ENCODE measurements at places on chromosomes 2 and 18. TPM values are rescaled to one million over a fixed set of nuclear protein-coding genes. Genes with fewer than 3 reads are reported as not detected.

- no peak overlapping the region for H3K4me3 ChIP-seq
- no peaks in the 10 kb centered on the region for H3K36me3 ChIP-seq
- H3K27me3 ChIP-seq = no peaks in the 10 kb centered on the region
- H3K27ac ChIP-seq = no peak overlapping the region
- peaks cover 3% of the 10 kb centered on the region for H3K4me1 ChIP-seq
- DNase-seq = no peak
Observed at GRCh38 chr2:48905696-48906095, 150.2 kb upstream of the LHCGR start.

DNA sequence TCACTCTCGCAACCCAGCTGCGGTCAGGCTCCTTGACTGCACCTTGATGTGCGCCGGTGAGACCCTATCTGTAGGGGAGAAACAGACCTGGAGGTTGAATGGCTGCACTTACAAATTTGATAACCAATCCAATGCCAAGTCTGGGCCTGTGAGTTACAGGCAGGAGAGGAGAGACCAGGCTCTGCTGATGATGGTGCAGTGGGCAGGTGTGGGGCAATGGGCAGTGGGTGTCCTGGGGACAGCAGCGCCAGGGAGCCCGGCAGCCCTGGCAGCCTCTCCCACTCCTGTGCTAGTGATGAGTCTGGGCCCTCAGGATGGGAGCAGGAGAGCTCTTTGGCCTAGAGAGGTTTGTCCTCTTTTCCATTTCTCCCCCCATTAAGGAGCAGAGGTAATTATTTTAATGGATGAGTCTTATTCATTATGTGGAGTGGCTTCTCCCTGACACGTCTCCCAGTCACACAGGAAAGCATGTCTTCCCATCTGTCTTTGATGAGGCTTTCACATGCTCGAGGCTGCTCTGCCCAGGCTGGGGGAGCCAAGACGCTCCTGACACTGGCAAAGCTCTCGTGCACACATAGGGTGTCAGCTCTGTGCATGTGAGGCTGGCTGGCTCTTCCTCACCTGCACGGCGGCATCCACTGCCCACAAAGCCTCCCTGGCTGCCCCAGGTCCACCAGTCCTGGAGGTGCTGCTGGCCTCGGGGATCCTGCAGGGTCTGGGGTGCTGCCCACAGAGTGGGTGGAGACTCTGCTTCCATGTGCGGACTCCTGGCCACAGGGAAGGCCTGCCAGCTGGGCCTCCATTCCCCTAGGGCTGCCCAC is 10.0 kb upstream of the ALLC start:
- H3K4me1 ChIP-seq = peaks cover 18% of the 10 kb centered on the region
- H3K4me3 ChIP-seq = no peak overlapping the region
- H3K36me3 ChIP-seq = no peaks in the 10 kb centered on the region
- no peak overlapping the region for H3K27ac ChIP-seq

DNA sequence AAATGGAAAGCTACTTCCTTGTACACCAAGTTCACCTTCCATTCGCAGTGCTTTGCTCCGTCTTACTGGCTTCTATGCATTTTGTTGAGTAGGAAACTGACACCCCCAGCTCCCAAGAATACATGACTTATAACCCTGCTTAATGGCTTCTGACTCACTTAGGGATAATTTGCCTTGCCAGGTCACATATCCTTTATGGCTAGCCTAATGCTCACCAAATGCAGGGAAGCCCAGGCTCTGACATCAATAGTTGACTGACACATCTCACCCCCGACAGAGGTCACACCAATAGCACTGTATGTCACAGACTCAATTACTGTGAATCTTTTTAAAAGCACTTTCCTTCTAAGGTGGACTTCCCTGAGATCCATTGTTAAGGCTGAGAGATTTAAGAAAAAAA is 147.2 kb downstream of the DTNA start:
- H3K27ac ChIP-seq = no peak overlapping the region
- no peaks in the 10 kb centered on the region for H3K27me3 ChIP-seq
- DNase-seq = no peak

- no peaks in the 10 kb centered on the region for H3K36me3 ChIP-seq
- no peak for DNase-seq
- no peaks in the 10 kb centered on the region for H3K27me3 ChIP-seq
- no peak overlapping the region for H3K27ac ChIP-seq
- no peak overlapping the region for H3K4me3 ChIP-seq
Observed at GRCh38 chr2:35830833-35831232, 524.7 kb upstream of the CRIM1 start.

The FBLN7 gene
- 21.4 TPM for total RNA-seq

DNA sequence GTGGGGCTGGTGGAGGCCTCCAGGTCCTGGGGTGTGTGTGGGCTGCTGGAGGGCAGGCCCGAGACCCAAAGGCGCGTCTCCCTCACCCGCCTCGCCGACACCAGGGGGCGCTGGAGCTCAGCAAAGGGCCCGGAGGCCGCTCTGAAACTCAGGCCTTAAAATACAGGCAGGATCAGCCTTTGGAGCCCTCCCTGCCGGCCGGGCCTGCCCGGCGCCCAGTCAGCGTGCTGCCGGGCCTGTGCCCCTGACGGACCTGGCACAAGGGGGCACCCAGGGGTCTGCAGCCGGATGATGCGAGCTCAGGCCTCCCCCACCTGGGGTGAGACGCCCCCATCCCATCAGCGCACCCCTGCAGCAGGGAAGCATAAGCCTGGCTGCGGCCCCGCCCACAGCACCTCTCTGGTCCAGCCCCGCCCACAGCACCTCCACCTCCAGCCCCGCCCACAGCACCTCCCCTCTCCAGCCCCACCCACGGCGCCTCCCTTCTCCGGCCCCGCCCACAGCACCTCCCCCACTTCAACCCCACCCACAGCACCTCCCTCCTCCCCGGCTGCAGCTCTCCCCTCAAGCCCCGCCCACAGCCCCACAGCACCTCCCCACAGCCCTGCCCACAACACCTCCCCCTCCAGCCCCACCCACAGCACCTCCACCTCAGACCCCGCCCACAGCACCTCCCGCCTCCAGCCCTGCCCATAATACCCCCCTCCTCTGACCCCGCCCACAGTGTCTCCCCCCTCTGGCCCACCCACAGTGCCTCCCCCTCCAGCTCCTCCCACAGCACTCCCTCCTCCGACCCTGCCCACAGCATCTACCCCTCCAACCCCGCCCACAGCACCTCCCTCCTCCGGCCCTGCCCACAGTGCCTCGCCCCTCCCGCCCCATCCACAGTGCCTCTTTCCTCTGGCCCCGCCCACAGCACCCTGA is 92.8 kb upstream of the OTOS start:
- no peak overlapping the region for H3K4me3 ChIP-seq
- DNase-seq = peak; percentile 88
- no peaks in the 10 kb centered on the region for H3K36me3 ChIP-seq
- peaks cover 11% of the 10 kb centered on the region for H3K4me1 ChIP-seq
